Activated CD4-positive, alpha-beta T cell treated with anti-CD3 and anti-CD28 coated beads, Interleukin-2, amount 10 ng/mL, durations not matched to agents 24 days and 14 days (primary cell): ENCODE measurements at places on chromosomes 5 and 9. TPM values are rescaled to one million over a fixed set of nuclear protein-coding genes. Genes with fewer than 3 reads are reported as not detected.

DNA sequence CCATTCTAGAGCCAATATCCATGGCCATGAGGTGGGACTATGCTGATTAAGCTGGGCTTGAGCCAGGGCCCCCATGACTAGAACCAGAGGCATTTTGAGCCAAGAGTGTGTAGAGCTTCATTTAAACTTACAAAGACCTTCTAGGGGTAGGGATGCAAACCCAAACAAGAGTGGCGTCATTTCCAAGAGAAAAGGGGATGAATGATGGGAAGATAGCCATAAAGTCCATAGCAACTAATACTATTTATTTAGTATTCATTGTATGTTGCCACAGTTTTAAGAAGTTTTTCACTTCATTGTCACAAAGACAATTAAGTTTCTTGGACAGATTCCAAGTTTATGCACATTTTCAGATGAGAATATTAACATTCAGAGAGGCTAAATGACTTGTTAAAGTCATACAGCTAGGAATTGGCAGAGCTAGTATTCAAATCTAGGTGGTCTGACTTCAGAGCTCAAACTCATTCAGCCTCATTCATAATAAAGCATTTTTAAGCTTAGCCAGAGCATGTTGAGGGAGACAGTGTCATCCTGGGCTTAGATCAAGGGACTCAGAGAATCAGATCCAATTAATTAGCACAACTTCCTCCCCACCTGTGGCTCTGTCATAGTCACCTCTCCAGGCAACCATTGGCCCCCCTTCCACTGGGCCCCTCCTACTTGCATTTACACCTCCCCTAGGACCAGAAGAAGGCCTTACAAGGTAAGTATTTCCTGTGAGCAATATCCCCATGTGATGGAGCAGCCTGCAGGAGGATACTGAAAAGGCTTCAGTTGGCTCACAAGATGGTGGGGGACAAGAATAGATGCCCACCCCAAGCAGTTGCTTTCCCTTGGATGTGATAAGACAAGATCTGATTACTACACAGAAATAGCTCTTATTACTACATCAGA lies 95.0 kb upstream of the PCSK1 start:
- no peaks in the 10 kb centered on the region for H3K4me1 ChIP-seq
- H3K27ac ChIP-seq, result no peak overlapping the region
- DNase-seq, result no peak
- peaks cover 2% of the 10 kb centered on the region for H3K27me3 ChIP-seq
- H3K36me3 ChIP-seq, result no peaks in the 10 kb centered on the region

DNA sequence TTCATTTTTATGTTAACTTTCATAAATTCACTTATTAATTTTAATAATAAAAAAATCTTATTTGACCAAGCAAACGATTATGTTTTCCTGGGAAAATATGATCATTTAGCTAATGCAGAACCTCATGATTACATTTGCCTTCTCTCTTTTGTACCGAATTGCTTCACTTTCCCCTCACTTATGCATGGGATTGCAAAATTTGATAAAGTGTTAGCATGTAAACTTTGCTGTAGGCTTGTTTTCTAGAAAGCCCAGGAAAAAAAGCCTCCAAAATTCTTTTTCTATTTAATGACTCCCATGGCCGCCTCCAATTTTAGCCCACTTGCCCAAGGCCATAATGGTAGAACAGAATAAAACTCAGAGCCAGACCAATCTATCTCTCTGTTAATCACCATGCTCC lies 82.8 kb upstream of the FBXL7 start:
- no peak for DNase-seq
- no peaks in the 10 kb centered on the region for H3K27me3 ChIP-seq
- H3K27ac ChIP-seq, result no peak overlapping the region
- H3K4me1 ChIP-seq, result no peaks in the 10 kb centered on the region
- no peaks in the 10 kb centered on the region for H3K36me3 ChIP-seq

GRCh38 chr5:100546001-100546400 lies 10.8 kb downstream of the FAM174A start:
- H3K36me3 ChIP-seq, result no peaks in the 10 kb centered on the region
- no peak overlapping the region for H3K4me3 ChIP-seq
- no peaks in the 10 kb centered on the region for H3K27me3 ChIP-seq
- no peak for DNase-seq

GRCh38 chr9:77883133-77883532 lies 148.5 kb downstream of the GNAQ start:
- DNase-seq, result no peak
- H3K4me3 ChIP-seq, result no peak overlapping the region
- peaks cover 19% of the 10 kb centered on the region for H3K4me1 ChIP-seq
- peaks cover 4% of the 10 kb centered on the region for H3K36me3 ChIP-seq
- peak overlapping the region; percentile 23 for H3K27ac ChIP-seq

- H3K27ac ChIP-seq, result no peak overlapping the region
- no peak overlapping the region for H3K4me3 ChIP-seq
- DNase-seq, result no peak
- H3K4me1 ChIP-seq, result no peaks in the 10 kb centered on the region
- H3K27me3 ChIP-seq, result peaks cover 7% of the 10 kb centered on the region
Observed at GRCh38 chr5:147887026-147887627, 8.6 kb downstream of the SCGB3A2 start.

GRCh38 chr5:106399391-106399790 lies 1271.3 kb downstream of the EFNA5 start:
- DNase-seq, result no peak
- no peak overlapping the region for H3K4me3 ChIP-seq
- no peak overlapping the region for H3K27ac ChIP-seq
- no peaks in the 10 kb centered on the region for H3K27me3 ChIP-seq

- H3K36me3 ChIP-seq, result no peaks in the 10 kb centered on the region
- H3K27ac ChIP-seq, result no peak overlapping the region
- H3K4me3 ChIP-seq, result no peak overlapping the region
- H3K4me1 ChIP-seq, result no peaks in the 10 kb centered on the region
- no peaks in the 10 kb centered on the region for H3K27me3 ChIP-seq
Observed at GRCh38 chr5:137192293-137192743, 306.8 kb downstream of the SPOCK1 start.

- H3K27me3 ChIP-seq, result peaks cover 14% of the 10 kb centered on the region
- no peak overlapping the region for H3K4me3 ChIP-seq
- DNase-seq, result no peak
- H3K27ac ChIP-seq, result no peak overlapping the region
- H3K4me1 ChIP-seq, result no peaks in the 10 kb centered on the region
- no peaks in the 10 kb centered on the region for H3K36me3 ChIP-seq
Observed at GRCh38 chr5:88740604-88741185, 142.3 kb downstream of the MEF2C start.

DNA sequence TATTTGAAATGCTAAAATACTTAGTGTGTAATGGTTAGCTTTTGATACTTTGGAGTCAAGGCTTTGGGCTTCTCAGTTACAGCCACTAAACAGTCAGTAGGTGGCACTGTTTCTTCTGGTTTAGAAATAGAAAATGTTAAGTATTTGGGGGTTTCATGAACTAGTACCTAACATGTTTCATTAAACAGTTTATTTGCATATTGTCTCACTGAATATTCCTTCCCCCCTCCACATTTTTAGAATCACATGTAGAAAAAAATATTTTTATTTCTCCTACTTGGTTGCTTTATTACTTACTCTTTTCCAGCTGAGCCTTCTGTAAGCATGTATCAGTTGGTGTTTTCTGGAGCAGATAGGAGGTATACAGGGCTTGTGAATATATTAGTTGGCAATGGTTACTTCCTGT lies 48.0 kb downstream of the IPO11 start:
- no peak overlapping the region for H3K27ac ChIP-seq
- no peaks in the 10 kb centered on the region for H3K36me3 ChIP-seq
- no peak for DNase-seq
- H3K4me1 ChIP-seq, result peaks cover under 1% of the 10 kb centered on the region
- H3K4me3 ChIP-seq, result no peak overlapping the region
- H3K27me3 ChIP-seq, result no peaks in the 10 kb centered on the region

DNA sequence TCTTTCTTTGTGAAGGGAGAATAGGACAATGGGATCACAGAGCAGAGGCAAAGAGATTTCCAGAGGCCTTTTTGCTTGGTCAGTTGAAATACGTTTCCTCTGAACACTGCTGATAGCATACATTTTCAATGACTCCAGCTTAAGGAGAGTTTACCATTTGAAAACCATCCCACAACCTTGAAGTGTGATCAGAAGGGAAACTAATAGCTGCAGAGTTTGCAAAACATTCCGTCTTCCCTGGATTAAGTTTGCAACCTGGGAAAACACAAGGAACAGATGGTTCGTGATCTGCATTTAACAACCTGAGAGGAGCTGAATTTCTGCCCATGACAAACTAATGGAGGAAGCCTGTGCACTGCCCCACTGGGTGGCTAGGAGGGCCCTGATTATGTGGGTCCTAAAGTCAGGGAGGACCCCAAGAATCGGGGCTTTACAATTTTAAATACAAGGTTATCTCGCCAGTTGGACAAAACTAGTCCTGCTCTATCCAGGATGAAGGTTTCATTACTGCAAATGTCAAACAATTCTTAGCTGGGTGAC lies 35.6 kb downstream of the MTX3 start:
- H3K27me3 ChIP-seq, result no peaks in the 10 kb centered on the region
- no peak overlapping the region for H3K4me3 ChIP-seq
- no peaks in the 10 kb centered on the region for H3K36me3 ChIP-seq
- DNase-seq, result no peak
- no peak overlapping the region for H3K27ac ChIP-seq
- no peaks in the 10 kb centered on the region for H3K4me1 ChIP-seq

- no peaks in the 10 kb centered on the region for H3K36me3 ChIP-seq
- no peaks in the 10 kb centered on the region for H3K27me3 ChIP-seq
- DNase-seq, result no peak
- H3K4me3 ChIP-seq, result no peak overlapping the region
- no peaks in the 10 kb centered on the region for H3K4me1 ChIP-seq
Observed at GRCh38 chr9:37549527-37549926, 26.7 kb downstream of the FBXO10 start.

- H3K36me3 ChIP-seq, result no peaks in the 10 kb centered on the region
- no peak overlapping the region for H3K4me3 ChIP-seq
- no peak overlapping the region for H3K27ac ChIP-seq
- DNase-seq, result no peak
- no peaks in the 10 kb centered on the region for H3K4me1 ChIP-seq
Observed at GRCh38 chr5:109485030-109485429, 75.3 kb upstream of the PJA2 start.

DNA sequence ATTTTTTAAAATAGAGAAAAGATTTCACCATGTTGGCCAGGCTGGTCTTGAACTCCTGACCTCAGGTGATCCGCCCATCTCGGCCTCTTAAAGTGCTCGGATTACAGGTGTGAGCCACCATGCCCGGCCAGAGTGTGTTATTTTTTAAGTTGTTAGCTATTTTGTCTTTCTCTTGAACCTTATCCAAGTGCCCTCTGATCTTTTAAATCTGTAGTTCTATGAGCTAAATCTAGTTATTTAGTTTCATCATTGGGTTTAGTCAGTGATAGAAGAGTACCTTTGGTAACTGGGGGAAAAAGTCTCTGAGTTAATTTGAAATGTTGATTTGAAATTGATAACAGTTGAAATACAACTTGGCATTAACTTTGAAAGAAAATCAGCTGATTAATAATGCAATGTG lies 88.3 kb downstream of the NNT start:
- no peaks in the 10 kb centered on the region for H3K27me3 ChIP-seq
- H3K4me1 ChIP-seq, result no peaks in the 10 kb centered on the region
- H3K36me3 ChIP-seq, result peaks cover 58% of the 10 kb centered on the region
- DNase-seq, result no peak
- H3K4me3 ChIP-seq, result no peak overlapping the region

DNA sequence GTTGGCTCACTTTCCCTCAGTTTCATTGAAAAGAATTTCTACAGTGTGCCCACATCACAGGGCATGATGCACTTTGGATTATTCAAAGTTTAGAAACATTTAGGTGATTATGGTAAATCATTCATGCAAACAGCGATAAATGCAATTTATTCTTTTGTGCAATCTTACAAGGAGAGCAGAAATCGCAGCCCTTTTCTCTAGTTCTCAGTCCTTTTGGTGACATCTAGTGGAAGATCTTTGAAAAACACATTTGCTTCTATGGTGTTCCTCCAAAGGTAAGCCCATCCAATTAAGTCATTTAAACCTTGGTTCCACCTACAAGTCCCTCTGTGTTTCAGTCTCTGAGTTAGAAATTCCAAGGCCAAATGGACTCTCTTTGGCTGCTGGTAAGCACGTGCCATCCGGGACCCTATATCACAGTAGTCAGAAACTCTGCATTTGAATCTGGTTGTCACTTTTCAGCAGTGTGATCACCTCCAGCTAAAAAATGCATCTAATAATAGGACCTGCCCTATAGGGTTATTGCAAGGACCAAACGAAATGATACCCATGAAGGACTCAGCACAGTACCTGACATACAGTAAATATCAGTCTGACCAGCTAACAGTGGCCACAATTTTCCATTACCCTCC lies 66.4 kb downstream of the MACROH2A1 start:
- H3K27me3 ChIP-seq, result no peaks in the 10 kb centered on the region
- peaks cover 35% of the 10 kb centered on the region for H3K36me3 ChIP-seq
- peaks cover 12% of the 10 kb centered on the region for H3K4me1 ChIP-seq
- H3K4me3 ChIP-seq, result no peak overlapping the region
- DNase-seq, result peak; percentile 70

GRCh38 chr9:120723565-120723964 lies 9.3 kb upstream of the MEGF9 start:
- no peak overlapping the region for H3K27ac ChIP-seq
- DNase-seq, result no peak
- no peaks in the 10 kb centered on the region for H3K36me3 ChIP-seq
- no peaks in the 10 kb centered on the region for H3K27me3 ChIP-seq

The GFI1B gene
- total RNA-seq, result not detected in 2 replicates

The OR13C9 gene
- not detected in 2 replicates for total RNA-seq

The KIF3A gene
- total RNA-seq, result 44.2 and 51.9 TPM in 2 replicates

The SH3GL2 gene
- total RNA-seq, result not detected in 2 replicates

The CTNND2 gene
- total RNA-seq, result not detected in 2 replicates

The ADCY2 gene
- total RNA-seq, result not detected in 2 replicates

The CORO2A gene
- 0.92 and 1.4 TPM in 2 replicates for total RNA-seq
